Dermis blood vessel endothelial cell (primary cell): ENCODE measurements at places on chromosomes 2 and 18.

DNA sequence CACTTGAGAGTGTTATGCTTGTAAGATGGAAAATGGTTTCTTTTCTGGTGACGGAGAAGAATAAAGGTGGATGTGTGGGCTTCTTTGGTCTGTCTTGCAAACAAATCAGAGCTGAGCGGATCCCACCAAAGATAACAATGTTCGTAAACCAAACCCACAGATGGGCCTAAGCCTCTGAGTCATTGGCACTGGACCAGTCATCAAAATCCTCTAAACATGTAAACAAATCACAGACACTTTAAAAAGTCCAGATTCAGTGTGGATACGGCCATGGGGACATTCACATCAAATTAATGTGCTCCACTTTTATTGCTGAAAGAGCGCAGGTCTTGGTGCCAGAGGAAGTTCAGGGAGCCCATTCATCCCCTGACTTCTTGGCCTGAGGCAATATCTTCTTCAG lies 60.5 kb upstream of the TMEM200C start:
- DNase-seq = no peak

DNA sequence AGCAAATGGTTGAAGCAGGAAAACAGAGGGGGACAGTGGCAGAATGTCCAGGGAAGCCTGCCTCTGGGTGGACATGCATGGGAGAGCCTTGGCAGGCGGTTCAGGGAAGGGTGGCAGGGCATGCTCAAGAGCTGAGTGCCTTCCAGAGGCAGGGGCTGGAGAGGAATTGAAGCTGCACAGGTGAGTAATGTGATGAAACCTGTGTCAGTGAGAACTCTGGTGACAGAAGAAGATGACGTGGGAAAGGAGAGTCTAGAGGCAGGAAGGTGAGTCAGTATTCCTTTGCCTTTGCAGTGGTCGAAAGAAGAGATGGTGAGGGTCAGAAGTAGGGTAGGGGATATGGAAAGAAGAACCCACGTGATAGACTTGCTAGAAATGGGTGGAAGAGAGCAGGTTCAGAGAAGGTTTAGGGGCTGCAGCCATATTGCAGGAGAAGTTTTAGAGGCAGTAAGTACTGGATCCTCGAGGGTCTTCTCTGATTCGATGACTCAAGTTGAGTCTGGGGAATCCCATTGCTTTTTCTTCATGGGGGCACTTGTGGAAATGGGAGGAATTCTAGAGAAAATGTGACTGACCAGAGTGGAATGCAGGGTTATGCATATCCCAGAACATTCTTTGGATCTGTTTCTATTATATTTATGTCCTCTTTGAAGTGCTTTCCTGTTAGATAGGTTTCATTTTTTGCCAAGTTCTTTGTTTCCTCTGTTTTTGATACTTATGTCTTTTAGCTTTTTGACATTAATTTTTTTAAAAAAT lies 37.4 kb downstream of the TMEM87B start:
- DNase-seq = peak; percentile 81

GRCh38 chr2:150409196-150409595 lies 78.3 kb downstream of the RND3 start:
- DNase-seq = peak; percentile 29

DNA sequence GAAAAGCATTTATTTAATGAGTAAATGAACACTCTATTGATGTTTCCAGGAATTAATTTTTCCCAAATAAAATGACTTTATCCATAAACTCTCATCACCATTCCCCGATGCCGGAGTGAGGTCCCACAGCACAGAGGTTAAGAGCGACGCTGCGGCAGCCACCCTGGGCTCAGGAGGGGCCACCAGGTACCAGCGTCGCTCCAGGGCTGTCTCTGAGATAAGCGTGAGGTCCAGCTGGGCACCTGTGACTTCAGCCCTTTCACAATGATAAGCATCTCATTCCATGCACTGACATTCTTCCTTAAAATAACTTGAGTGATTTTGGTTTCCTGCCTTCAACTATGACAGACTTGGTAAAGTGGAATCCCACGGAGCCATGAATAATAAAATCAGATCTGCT lies 182.1 kb downstream of the TWIST2 start:
- DNase-seq = no peak

DNA sequence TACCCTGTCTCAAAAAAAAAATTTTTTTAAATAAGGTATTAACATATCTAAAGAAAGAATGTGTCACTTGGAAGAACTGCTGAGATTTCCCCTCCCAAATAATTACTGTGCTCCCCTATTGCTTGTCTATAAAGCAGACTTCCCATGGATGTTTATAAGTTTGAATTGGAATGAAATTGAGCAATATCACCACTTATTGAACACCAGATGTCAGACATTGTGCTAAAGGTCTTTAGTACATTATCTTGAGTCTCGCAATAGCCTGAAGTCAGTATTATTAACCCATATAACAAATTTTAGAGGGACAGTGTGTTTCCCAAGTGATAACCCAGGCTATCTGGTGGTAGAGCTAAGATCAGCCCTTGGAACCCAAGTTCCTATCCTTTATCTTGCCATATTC lies 102.9 kb upstream of the MSH2 start:
- DNase-seq = no peak

GRCh38 chr18:79507076-79507545 lies 111.4 kb downstream of the NFATC1 start:
- peak; percentile 87 for DNase-seq

DNA sequence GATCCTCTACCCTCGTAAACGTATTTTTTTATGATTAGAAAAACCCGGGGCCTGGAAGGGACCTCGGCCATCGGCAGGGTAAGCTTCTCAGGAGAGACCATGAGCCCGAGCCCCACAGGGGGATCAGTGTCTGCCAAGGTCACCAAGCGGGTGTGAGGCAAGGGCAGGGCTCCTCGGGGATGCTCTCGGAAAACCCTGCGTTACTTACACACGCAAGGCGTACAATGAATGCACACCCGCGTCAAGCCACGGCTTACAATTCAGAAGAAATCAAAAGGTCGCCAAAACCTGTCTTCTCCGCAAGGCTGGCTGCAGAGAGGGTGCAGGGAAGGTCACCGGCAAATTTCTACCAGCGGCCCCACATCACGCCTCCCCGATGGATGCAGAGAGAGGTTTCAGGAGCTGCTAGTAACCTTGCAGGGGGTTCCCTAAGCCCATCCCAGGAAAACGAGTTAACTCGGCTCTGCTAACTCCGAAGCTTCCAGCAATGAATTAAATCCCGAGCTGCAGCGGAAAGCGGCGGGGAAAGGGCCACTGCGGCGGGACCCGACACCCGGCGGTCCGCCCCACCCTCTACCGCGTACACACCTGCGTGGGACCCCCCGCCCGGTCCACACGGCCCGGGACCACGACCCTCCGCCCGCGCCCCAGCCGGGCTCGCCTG lies 638 bp downstream of the ST3GAL5 start:
- DNase-seq = peak; percentile 48

- peak; percentile 36 for DNase-seq
Observed at GRCh38 chr2:174138161-174138560, 110.2 kb downstream of the OLA1 start.

DNA sequence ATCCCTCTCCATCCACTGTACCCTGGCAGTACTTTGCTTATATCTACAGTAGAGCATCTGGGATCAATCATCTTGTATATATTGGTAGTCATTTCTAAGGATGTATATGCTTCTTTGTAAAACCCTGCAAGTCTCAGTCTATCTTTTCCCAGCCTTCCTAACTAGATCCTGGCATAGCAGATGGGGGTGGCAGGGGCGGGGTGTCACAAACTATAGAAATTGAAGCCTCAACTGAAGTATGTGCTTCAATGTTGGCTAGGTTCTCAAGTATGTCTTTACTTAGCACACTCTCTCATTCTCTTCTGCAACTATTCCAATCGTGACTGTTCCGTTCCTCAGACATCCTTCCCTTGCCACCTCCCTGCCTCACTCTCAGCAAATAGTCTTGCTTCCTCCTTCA lies 30.1 kb upstream of the AGPS start:
- no peak for DNase-seq

GRCh38 chr2:36618381-36618780 lies 20.4 kb upstream of the FEZ2 start:
- peak; percentile 87 for DNase-seq

DNA sequence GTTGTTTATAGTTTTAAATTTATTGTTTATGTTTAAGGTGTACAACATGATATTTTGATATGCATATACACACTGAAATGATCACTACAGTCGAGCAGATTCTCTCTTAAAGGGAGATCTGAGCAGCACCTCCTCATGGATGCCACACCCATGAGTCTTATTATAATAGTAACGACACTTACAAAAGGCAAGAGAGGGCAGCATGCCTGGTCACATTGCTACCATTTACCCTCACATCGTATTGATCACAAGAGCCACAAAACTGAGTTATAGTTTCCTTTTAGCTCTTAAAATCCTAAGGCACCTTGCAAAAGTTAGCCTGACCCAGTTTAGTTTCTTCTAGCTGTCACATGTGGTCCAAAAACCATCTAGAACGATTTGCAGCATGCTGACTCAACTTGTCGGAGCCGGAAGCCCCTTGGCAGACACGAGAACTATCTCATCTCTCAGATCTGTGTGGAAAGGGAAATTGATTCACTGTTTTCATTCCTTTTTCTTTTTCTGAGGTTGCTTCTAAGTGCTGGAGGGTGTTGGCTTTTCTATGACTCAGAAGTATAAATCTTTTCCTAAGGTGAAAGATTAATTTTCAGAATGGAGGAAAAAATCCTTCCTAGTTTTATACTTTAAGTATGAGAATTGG lies 85.3 kb downstream of the CDC42EP3 start:
- peak; percentile 88 for DNase-seq

- DNase-seq = no peak
Observed at GRCh38 chr2:181741756-181742155, 61.4 kb upstream of the NEUROD1 start.

DNA sequence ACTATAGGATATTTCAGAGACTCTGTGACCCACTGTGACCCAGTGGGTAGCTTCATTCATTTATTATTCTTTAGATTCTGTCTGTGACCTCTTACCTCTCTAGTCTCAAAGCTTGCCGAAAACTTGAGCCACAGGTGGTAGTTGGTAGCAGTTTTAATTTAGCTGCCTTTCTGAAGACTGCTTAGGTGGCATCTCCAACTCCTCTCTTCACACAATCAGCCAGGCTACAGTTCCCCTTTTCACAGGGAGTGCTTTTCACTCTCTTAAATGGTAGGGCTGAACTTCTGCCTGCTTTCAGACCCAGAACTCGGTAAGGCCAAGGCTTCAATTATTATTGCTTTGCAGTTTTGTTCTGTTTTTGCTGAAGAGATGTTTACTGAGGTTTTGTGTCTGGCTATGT lies 349.6 kb downstream of the ARL6IP6 start:
- DNase-seq = no peak

- no peak for DNase-seq
Observed at GRCh38 chr18:64692826-64693225, 543.9 kb upstream of the LINC00305 start.

DNA sequence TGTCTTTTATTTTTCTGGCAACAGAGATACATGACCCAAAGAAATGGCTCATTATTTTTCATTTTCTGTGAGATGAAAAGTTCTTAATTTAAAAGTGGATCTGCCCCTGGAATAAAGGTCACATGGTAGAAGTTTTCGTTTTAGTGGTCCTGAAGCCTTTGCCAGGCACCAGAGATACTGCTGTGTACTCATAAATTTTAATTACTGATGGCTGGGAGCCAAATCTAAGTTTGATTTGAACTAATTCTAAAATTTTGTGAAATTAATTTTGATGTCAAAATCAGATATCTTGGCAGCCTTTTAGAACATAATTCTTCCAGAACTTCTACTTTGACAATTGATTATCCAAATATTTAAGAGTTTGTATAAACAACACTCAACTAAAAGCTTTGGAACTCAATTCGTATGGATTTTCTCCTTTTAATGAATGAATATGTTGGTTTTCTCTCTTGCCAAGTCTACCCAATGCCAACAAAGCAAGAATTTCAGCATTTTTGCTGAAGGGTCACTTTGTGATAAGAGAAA lies 128.5 kb upstream of the SP5 start:
- no peak for DNase-seq

- peak; percentile 43 for DNase-seq
Observed at GRCh38 chr2:150140777-150141176, 346.7 kb downstream of the RND3 start.

DNA sequence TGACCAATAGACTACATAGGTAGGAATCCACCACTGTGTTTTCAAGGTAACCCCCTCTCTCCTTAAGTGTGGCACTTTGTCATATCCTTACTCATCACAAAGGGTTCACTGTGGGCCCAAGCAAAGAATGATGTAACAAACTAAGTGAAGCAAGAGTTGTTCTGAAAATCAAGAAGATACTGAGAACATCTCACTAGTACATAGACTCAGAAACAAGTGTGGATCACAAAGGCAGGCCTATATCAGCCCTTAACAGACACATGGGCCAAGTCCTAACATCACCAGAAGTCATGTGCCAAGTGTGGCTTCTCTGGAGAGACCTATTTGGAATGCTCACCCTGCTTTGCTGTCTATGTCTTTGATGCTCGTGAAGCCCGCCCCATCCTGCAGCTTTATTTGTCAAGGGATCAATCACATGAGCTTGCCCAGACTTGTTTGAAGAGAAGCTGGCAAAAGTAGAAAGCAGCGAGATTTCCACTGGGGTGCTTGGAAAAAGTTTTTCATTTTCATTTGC lies 131.2 kb upstream of the TTC39C start:
- no peak for DNase-seq

DNA sequence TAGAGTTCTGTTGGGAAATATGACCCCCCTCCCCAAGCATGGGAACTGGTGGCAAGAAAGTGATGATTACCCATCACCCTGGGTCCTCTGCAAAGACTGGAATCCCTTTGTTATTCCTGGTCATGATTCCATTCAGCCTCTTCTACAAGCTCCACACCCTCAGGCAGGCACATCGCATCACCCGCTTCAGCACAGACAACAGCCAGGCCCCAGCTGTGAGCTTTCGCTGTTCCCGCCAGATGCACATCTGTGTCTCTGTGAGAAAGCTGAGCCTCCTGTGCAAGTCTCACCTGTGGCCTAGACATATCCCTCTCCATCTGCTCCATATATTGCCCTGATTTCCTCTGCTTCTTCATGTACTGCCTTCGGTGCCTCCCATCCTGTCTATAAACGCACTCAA lies 368.0 kb upstream of the RAB6C start:
- DNase-seq = no peak

- no peak for DNase-seq
Observed at GRCh38 chr2:141805302-141805701, 325.5 kb downstream of the LRP1B start.

DNA sequence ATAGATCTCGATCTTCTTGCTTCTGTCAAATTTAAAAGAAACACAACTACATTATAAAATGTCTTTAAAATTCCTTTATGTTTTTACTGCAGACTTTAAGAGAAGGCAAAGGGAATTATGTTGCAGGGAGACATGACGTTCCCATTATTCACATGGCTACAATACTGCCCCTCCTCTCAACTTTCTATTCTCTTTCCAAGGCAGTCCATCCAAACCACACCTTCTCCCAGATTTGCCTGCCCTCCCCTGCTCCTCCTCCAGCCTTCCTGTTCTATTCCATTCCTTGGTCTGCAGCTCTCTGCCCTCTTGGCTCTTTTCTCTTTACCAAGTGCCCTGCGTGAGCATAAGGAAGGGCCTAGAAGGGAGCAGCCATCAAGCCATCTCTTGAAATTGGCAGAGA lies 61.3 kb downstream of the NABP1 start:
- DNase-seq = no peak

GRCh38 chr2:20942646-20943125 lies 101.2 kb downstream of the APOB start:
- DNase-seq = no peak
